COR-L47 (cell line): ENCODE measurements at places on chromosomes 1 and 21.

GRCh38 chr1:65691972-65692371 lies 100.7 kb upstream of the PDE4B start:
- no peak for DNase-seq

DNA sequence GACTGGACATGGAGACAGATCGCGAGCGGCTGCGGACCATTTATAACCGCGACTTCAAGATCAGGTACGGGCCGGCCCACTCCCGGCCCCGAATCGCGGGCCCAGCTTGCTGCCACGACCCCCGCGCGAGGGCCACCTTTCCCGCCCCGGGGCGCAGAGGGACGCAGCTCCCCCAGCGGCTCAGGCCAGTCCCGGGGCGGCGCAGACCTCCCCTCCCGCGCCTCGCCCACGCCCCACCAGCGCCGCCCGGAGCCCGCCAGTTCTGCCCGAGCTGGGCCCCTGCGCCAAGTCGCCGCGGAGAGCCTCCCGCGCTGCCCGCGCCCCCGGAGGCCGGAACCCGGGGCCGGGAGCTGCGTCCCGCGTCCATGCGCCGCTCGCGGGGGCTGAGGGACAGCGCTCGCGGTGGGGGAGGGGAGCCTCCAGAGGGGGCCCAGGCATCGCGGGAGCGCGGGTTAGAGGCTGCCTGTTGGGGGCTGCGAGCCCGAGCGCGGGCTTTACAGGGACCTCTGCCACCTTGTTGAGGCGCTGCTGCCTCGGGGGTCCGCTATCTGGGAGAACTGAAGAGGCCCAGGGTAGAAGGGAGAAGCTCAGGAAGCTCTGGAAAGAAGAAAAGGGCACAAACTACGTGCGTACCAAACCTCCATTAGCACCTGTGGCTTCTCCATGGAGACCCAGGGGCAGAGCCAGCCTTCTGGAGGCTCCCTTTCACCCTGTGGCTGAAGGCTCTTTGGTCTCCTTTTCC lies 698 bp downstream of the MOV10 start:
- DNase-seq, result peak; percentile 59

GRCh38 chr21:29581393-29581792 lies 282.7 kb downstream of the BACH1 start:
- no peak for DNase-seq

GRCh38 chr1:7783178-7783711 lies 846 bp upstream of the PER3 start:
- peak; percentile 71 for DNase-seq

DNA sequence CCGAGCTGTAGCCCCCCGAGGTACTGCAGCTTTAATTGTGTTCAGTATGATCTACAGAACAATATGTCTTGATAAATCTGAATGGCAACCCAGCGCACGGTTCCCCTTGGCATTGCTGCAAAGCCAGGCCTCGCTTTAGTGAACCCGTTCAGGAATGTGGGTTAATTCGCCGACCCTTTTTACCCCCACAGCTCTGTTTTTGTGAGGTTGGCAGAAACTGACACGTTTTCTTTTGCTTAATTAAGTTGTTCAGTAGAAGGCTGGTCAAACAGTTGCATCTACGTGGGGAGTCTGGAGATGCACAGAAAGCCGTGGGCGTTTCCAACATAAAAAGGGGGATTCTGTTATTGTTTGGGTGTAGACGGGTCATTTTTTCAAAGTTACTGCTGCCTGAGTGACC lies 43.2 kb downstream of the OLIG1 start:
- DNase-seq, result no peak

DNA sequence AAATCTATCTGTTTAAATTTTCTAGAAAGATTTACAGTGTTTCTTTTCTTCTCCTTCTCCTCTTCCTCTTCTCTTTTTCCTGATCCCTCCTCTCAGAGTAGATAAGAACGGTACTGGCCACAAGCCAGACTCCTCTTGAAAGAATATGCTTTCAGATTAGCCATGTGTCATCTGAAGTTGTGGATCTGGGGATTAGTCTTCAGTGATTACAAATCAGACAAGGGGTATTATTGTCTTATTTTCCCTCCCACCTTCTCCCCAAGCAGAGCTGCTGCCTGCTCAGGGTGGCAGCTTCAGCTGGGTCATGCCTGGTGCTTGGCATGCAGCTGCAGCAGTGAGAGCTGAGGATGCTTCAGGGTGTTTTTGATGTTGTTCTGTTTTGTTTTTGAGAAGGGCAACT lies 42.7 kb downstream of the SGIP1 start:
- no peak for DNase-seq

DNA sequence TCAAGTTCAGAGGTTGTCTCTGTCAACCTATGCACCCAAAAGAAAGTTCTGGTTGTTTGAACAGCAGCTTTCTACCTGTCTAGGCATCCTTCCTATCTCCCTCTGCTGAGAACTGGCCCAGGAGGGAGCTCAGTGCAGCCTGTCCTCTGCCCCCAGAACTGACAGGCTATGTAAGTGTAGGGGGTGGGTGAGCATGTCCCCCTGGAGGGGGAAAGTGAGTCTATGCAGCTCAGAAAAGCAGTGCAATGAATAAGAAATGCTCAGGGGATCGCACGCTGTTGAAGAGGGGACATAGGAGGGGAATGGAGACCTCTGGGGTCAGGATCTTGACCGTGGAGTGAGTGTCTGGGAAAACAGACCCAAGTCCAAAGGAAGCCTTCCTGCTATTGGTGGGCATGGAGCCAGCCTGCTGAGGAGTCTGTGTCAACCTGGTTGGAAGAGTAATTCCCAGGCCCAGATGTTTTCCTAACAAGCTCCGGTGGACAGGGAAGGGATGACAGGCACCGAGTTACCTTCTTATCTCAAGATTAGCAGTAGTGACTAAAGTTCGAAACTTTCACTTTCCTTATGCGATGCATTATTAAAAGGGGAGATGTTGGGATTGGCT lies 26.1 kb upstream of the FHAD1 start:
- DNase-seq, result no peak

- no peak for DNase-seq
These were observed 21.9 kb downstream of the PIK3R3 start for GRCh38 chr1:46110521-46110920.

DNA sequence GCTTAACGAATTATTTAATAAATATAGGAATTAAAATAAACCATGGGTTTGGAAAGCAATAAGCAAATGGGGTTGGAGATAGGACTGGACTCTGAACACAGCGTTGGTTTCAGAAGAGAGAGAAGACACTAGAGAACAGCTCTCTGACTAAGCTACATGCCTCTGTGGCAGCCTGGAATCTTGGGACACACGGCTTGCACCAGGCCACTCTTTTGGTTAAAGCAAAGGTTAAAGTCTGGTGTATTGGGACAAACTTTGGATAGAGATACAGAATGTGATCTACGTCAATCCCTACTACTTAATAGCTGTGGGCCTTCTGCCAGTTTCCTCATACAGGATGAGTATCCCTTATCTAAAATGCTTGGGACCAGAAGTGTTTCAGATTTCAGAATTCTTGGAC lies 49.7 kb upstream of the HSD17B7 start:
- DNase-seq, result no peak

DNA sequence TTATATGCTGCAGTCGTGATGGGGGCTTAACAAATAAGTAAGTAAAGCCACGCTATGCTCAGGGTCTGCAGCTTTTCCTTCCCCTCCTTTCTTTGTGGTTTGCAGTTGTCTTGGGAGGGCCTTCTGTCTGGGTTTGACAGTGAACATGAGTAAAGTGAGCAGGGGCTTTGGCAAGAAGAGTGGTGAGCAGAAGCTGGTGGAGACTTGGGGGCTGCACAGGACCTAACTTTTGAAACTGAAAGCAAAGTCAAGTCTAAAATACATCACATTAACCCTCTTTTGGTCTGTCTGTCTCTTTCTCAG lies 368.6 kb upstream of the VAMP3 start:
- DNase-seq, result no peak

GRCh38 chr1:45272913-45273371 lies 53.8 kb upstream of the HPDL start:
- DNase-seq, result no peak

DNA sequence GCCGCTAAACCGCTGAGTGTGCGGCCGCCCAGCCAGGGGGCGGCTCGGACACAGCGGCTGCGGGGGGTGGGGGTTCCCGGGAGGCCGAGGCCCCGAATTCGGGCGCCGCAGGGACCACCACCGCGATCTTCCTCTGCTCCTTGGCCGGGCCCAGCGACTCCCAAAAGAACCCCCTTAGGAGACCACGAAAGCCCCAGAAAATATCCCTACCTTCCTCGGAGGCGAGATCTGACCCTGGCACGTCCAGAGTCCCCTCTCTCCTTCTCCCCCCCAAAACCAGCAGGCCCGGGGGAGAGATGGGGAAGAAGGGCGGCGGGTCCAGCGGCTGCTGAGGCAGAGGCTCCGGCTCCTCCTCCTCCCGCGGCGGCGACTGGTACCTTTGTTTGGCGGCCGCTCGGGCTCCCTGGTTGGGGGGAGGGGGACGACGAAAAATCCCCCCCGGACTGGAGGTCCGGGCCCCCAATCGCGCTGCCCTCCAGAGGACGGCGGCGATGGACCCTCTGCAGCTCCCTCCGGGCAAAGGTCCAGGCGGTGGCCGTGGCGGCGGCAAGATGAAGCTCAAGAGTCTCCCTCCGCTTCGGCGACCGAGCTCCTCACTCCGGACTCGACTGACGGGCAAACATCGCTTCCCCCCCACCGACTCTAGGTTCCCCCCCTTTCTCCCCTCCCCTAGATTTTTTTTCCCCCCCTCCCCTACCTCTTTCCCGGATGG lies at the start of gene ARID4B:
ARID4B (minus strand) TSS at position 621 of the 712 bp plus-strand sequence. CDS start 1,260 bp downstream, outside the sequence.
- peak; percentile 61 for DNase-seq
